ENCODE measurements at places on chromosomes 5 and 9.
A peak's percentile ranks its signal among the peaks of the same experiment; 100 is the strongest.

DNA sequence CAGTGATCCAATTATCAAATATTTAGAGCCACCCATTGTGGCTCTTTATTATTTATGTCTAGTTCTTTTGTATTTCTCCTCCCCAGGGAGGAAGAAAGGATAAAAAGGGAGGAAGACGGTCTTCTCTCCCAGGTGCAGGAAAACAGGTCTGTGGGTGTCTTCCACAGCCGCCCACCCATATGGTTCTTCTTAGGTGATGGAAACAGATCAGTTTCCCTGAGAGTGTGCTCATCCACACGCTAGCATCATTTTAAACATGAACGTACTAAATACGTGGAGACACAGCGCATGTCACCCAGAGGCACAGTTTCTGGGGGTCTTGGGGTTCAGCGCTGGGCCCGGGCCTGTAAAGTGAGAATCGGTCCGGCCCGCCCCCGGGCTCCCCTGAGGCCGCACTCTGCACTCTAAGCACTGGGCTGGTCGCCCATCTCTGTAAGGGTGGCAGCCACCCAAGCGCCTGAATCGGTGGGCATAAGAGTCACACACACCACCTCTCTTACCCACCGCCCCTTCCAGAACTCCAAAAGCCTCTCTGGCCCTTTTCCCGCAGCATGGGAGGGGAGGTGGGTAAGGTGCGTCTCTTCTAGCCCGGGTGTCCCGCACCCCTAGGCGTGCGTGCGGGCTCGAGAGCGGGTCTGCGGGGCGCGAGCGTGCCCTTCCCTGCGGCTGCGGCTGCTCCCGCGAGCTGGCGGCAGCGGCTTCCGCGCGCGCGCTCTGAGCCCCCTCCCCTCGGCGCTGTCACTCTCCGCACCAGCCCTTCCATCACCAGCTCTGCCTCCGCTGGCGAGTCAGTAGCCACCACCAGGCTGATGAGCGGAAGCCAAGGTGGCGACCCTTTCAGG, 1.3 kb downstream of the PTCH1 start:
- no peak for DNase-seq

DNA sequence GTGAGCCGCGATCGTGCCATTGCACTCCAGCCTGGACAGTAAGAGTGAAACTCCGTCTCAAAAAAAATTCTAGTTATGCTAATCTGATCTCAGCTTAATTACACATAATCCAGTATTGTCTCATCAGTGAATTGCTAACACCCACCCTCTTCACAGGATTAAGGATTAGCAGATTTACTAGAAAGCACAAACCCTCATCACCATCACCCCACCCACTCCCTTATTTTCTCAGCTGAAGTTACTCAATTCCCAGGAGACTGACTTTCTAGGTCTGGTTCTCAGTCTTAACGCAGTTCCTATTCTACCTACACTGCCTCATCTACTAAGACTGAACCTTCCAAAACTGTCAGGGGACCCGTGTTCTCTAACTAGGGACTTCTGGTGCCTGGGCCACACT, 9.0 kb downstream of the TOR1B start:
- no peak for DNase-seq

GRCh38 chr9:127608104-127608966, 3.7 kb upstream of the STXBP1 start:
- no peak for DNase-seq

- peak; percentile 77 for DNase-seq
These were observed 97.6 kb downstream of the GALNT10 start for GRCh38 chr5:154288145-154288544.

GRCh38 chr9:136189394-136190236, 15.3 kb downstream of the LHX3 start:
- no peak for DNase-seq

GRCh38 chr5:139524940-139525585, 36.1 kb upstream of the UBE2D2 start:
- no peak for DNase-seq

DNA sequence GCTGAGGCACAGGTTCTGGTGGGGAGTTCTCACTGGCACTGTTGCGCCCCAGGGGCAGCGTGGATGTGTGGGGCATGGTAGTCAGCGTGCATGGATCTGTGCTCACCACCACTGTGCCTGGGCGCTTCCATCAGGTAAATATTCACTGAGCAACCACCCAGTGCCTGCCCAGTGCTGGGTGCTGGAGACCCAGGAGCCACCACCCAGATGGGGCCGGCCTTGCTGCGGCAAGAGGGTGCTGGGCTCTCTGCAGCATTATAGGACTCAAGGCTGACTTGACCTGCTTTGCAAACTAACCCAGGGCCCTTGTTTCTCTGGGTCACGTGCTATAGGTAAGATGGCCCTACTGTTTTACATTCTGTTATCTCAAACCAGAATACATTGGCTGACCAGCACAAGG, 60.5 kb downstream of the DAP start:
- DNase-seq, result no peak

GRCh38 chr5:54733101-54733500, 215.5 kb downstream of the SNX18 start:
- DNase-seq, result no peak

DNA sequence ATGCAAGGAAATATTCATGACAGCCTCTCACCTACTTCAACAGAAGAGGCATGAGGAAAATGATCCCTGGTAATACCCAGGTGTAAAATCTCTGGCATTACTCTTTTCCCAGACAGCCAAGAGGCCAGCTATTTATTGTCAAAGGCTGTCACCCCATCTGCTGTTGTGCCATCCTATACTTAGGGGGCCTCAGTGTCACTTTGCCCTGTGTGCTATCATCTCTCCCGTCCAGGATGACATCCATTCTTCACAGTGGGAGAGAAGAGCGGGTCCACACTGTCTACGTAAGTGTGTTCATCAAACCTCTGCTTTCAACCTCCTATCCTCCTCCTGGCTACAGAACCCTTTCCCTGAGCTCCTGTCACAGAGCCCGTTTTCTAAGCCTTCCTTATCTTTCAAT, 82.6 kb downstream of the MYO10 start:
- no peak for DNase-seq

GRCh38 chr9:97705354-97705950, 8.3 kb upstream of the XPA start:
- DNase-seq, result no peak

- peak; percentile 7 for DNase-seq
These were observed at the start of gene PCDHB7 for GRCh38 chr5:141172381-141173204. PCDHB7 (plus strand) TSS chr5:141172644; CDS start chr5:141172836, 192 bp downstream.

GRCh38 chr9:120542701-120543490, 37.1 kb downstream of the CDK5RAP2 start:
- no peak for DNase-seq

GRCh38 chr9:69759021-69759420, 790 bp downstream of the PTAR1 start:
- DNase-seq, result peak; percentile 5

DNA sequence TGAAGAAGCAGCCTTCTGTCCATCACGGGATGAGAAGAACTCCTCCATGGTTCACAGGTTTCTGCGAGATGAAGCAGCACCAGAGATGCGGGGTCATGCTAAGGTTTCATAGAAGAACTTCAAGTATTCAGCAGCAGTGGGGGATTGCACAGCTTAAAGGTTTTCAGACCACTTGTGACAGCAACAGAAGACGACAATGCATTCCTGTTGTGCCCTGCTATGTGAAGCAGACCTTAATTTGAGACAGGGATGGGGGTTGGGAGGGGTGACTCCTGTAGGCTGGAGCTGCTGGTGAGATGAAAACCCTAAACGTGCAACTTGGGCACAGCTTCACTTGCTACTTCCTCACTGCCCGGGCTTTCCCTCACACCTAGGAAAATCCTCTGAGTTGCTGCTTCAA, 256.0 kb downstream of the SLIT3 start:
- DNase-seq, result no peak

GRCh38 chr5:96629774-96630173, 32.4 kb upstream of the CAST start:
- peak; percentile 96 for DNase-seq

DNA sequence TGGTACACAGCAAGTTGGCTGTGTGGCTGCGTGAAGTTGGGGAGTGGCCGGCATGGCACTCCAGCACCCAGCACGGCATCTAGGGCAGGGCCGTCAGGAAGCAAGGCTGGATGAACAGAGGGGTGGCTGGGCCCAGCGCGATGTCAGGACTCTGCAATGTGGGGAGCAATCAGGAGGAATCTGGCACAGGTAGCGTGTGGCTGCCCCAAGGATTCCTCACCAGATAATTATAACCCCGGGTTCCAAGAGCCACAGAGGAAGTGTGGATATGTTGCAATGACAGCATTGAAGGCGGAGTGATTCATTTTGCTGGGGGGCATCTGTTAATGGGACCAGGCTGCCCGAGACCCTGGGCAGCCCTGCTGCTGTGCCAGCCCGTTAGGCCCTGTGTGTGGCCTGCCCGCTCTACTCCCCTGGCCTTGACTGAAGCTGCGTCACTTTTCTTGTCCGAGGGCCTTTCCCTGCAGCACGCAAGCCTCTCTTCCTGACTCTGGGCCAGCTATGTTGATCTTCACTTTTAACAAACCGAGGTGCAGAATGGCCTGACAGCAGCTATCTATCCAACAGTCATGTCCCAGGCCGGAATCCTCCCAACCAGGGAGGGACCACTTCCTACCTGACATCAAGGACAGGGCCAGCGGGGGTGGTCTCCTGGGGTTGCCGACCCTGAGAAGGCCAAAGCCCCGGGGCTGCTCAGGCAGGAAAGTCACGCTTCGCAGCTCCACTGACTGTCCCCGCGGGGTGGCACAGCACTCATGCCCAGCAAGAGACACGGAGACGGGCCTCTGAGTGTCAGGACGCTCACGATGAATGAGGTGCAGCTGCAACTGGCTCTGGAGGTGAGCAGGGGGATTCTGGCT, 118.0 kb upstream of the PHYKPL start:
- DNase-seq, result no peak

- no peak for DNase-seq
These were observed 21.2 kb upstream of the OLFM1 start for GRCh38 chr9:135066291-135066690.

DNA sequence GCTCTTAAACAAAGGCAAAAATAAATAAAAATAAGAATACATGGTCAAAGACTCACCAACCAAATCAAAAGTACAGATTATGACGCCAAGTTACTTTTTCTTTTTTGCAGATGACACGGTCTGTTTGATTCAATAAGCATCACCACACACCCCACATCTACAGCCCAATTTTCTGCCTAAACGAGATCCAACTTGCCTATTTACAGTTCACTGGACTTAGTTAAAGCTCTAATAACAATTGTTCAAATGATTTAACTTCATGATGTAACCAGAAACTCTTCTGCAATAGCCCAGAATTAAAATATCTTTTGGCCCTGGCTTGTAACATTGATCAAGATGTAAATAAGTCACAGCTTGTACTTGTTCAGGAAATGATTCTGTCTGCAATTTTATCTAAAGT, 590.3 kb upstream of the C9orf72 start:
- no peak for DNase-seq

DNA sequence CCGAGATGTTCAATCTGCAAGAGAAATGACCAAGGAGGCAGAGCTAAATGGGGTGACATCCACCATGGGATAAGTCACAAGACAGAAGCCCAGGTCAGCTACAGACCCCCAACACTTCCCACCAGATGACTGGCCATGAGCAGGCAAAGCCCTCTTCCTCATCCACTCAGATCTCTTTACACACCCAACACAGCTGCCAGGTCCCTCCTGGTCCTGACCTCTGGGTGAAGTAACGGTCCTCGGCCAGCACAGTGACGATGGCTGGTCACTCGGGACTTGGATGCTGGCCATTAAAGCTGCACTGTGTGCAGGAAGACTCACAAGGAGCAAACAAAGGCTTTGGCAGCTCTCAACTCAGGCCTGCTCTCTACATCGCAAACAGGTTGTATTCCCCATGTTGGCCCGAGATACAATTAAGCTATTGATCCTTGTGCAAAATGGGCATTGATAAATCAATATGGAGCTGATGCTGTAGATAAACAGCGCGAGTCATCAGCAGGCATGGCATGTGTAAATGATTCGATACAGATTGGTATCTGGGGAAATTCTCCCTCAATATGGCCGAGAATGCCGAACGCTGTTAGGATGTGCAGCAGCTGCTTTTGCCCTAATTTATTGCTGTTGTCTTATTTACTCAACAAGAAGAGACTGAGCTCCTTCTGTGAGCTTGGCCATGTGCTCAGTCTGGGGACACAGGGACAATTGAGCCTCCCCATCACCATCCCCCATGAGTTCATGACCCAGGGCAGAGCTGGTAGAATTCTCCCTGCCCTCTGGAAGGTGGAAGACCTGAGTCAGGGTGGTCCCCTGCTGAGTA, 98.7 kb downstream of the C5orf15 start:
- DNase-seq, result no peak

DNA sequence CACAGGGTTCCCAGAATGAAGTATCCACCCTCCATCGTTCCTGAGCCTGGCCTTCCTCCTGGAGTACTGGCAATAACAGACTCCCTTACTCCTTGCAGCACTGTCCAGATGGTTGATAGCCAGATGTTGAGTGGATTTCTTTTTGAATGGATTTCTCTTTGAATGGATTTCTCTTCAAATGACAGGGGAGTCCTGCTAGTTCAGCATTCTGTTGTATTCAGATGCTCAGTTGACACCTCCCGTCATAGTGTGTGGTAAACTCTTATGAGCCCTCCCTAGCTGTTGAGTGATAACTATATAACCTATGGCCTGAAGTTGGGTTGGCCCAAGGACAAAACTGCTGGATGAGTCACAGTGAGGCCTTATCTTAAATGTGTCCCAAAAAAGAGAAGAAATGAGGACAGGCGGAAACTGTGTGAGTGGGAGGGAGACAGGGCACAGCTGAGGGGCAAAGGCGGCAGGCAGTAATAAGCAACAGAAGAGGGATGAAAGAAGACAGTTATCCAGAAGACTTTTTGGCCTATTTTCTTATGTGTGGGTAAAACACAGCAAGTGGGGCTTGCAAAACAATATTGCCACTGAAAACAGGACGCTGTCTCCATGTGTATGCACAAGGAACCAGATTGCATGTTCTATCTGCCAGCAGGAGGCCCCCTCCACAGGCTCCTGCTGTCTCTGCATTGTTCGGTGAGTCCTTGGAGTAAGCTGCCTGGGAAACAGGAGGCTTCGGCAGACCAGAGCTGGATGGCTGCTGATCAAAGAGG, 209.5 kb upstream of the S1PR3 start:
- DNase-seq, result peak; percentile 65

DNA sequence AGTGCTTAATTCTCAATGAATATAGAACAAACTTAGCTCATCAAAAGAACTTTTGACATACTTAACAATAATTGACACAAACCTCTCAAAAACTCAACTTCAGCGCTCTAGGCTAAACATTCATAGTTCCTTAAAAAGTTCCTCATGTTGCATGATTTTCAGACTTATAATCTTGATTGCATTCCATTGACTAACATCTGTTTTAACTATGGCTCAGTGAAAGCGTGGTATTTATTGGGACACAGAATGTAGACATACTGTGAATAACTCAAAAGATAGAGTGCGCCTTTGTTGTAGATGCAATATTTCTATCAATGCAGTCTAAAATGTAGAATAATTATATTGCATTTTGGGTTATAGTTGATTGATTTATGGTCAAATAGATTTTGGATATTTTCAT, 227.1 kb upstream of the HAPLN1 start:
- DNase-seq, result peak; percentile 40

GRCh38 chr5:179327021-179327735, 18.1 kb downstream of the ADAMTS2 start:
- DNase-seq, result no peak

GRCh38 chr9:129033216-129033615, 3.2 kb upstream of the MIGA2 start:
- no peak for DNase-seq

- DNase-seq, result no peak
These were observed 5.0 kb downstream of the PBX3 start for GRCh38 chr9:125752070-125752628.

GRCh38 chr5:14532180-14532579, 49.4 kb upstream of the OTULINL start:
- DNase-seq, result no peak

GRCh38 chr9:134552349-134552990, 89.1 kb upstream of the COL5A1 start:
- no peak for DNase-seq

- DNase-seq, result peak; percentile 25
These were observed 146.1 kb downstream of the TMEM167A start for GRCh38 chr5:82931110-82931509.
